ENCODE measurements at places on chromosomes 13 and 19. TPM values are rescaled to one million over a fixed set of nuclear protein-coding genes. Genes with fewer than 3 reads are reported as not detected.

The CCDC70 gene
- total RNA-seq = not detected

The F2RL3 gene
- 0.91 TPM for total RNA-seq

DNA sequence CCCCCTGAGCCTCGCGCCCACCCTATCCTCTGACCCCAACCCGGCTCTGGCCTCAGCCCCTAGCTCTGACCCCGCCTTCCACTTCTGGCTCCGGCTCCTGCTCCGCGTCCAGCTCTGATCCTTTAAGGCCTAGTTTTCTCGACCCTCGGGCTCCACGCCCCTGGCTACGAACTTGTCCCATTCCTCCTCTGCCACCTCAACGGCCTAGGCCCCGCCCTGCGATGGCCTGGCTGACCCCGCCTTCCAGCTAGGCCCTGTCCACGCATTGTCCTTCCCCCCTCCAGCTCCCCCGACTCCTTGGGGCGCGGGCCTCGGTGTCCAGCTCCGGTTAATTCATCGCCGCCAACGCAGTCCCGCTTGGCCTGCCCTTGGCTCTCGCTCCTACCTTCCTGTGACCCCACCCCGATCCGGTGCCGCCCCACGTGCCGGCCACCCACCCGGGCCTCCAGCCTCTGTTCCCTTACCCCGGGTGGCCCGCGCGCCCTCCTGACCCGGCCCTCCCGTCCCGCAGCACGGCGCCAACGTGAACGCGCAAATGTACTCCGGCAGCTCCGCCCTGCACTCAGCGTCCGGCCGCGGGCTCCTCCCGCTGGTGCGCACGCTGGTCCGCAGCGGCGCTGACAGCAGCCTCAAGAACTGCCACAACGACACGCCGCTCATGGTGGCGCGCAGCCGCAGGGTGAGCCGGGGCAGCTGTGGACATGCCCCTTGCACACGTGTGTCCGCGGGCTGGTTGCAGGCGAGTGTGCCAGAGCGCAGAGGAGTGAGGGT is 9.4 kb downstream of the BCL3 start:
- DNase-seq = peak; percentile 90

- no peak for DNase-seq
These were observed 1035.6 kb upstream of the MIR17HG start for GRCh38 chr13:90311929-90312328.

The KCTD4 gene
- not detected for total RNA-seq

- DNase-seq = no peak
These were observed 225.8 kb upstream of the IRS2 start for GRCh38 chr13:110012102-110012739.

The RNF17 gene
- total RNA-seq = not detected

GRCh38 chr13:103134271-103134670 is 68.1 kb upstream of the SLC10A2 start:
- no peak for DNase-seq

The NXNL1 gene
- total RNA-seq = not detected

DNA sequence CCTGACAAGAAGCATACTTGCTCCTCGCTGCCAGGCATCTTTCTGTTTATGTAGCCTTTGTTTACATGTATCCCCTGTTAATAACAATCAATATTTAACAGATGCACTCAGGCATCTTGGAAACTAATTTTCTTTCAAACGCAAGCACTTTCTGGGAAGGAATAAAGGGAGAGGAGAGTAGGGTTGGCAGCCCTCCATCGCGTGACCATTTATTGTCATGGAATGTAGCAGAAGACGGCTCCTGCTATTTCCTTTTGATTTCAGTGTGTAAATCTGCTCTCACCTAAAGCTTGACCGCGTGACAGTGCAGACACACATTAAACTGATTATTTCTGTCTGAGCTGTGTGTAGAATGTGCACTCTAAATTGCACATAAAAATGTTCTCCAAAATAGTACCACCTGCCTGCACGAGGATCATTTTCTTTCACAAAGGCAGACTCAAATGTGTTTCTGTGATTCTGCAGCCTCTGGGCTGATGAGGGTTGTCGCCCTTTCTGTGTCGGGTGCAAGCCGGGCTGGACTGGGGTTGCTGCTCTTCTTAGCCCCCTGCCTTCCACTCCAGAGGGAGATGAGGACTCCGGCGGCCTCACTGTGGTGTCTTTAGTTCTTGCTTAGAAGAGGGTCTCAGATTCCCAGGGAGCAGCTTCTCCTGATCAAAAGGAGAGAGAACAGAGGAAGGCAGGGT is 223.5 kb upstream of the MAB21L1 start:
- peak; percentile 39 for DNase-seq

The STOML3 gene
- not detected for total RNA-seq

GRCh38 chr13:72129117-72129516 is 262.1 kb upstream of the DACH1 start:
- DNase-seq = no peak

- DNase-seq = no peak
These were observed 7.3 kb downstream of the NWD1 start for GRCh38 chr19:16726916-16727315.
